ENCODE measurements at places on chromosomes 7 and 10.

DNA sequence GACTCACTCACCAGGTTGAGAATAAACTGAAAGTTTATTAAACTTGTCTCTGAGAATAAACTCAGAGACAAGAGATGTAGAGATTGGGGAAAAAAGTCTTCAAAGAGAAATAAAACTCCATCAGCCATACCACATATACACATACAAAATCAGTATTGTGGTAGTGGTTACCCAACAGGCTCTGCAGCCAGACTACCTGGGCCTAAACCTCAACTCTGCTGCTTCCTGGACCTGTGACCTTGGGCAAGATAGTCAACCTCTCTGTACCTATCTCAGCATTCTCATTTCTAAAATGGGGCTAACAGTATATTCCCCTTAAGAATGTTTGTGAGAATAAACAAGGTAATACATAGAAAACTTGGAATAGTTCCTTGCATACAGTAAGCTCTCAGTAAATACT lies 15.3 kb downstream of the TPK1 start:
- no peak for DNase-seq

GRCh38 chr10:62819141-62819920 lies 3.2 kb upstream of the EGR2 start:
- DNase-seq, result no peak

- no peak for DNase-seq
Measured at GRCh38 chr7:121330053-121330833, 1.4 kb downstream of the WNT16 start.

DNA sequence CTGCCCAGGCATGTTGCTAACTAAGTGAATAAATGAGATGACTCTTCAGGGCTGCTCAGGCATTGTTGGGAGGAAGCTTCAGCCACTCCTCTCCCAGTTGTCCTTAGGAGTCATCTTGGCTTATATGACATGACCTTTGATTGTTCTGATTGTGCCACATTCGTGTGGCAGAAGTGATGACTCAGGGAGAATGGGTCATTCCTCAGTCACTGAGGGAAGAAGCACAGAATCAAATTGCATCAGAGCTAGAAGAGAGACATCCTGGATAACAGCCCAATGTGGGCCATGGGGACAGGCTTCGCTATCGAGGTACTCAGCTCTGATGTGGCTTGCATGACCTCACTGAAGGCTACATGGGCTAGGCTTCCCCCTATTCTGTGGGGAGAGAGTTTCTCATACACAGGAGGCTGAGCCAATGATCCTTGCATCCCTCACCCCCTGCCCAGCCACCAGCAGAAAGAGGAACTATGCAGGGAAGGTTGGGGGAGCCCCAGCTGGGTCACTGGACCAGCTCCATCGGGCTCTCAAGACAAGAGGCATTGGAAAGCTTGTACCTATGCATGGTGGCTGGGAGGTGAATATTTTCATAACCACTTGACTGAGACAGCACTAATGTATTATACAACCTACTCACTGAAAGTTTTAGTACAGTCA lies 6.0 kb upstream of the HMX3 start:
- no peak for DNase-seq

DNA sequence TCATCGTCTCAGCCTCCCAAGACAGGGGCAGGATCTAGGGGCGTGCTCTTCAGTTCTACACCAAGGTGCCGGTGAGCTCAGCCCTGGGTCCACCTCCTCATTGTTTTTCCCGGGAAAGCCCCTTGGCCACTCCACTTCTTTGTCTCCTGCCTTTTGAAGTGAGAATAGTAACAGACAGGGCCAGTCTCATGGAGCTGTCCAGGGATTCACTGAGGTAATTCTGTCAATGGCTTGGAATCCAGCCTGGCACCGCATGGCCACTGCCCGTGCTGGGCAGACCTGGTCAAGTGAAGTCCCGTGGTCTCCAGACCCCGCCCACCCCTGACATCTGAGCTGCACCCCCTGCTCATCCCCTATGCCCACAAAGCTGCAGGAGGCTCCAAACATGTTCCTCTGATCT lies 138.9 kb downstream of the TNS3 start:
- DNase-seq, result no peak
